ENCODE measurements at places on chromosomes 2 and 18.
A peak's percentile ranks its signal among the peaks of the same experiment; 100 is the strongest.

- no peak for DNase-seq
Observed at GRCh38 chr2:144288438-144288837, 231.5 kb downstream of the ZEB2 start.

GRCh38 chr2:97757062-97757461, 43.7 kb downstream of the ZAP70 start:
- no peak for DNase-seq

DNA sequence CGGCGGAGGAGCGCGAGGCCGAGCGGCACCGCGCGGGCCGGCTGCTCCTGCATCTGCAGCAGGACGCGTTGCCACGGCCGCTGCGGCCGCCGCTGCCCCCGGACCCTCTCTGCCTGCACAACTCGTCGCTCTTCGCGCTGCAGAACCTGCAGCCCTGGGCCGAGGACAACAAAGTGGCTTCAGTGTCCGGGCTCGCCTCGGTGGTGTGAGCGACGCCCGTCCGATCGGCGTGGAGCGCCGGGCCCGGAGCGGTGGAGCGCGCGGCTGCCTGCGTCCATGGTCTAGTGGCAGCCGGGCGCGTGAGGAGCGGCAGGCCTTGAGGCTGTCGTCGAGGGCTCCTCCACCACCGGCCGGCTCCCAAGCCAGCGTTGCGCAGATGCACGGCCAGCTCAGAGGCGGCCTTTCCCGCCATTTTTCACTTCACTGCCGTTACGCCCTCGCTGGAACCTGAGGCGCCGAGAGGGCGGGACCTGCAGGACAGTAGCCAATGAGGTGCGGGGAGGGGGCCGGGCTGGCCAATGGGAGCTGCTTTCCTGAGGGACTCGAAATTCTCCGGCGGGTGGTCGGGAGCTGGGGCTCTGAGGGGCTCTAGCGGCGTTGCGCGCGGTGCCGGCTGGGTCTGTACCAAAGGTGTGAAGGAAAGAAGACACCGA, 1.9 kb downstream of the TLX2 start:
- DNase-seq = peak; percentile 60

DNA sequence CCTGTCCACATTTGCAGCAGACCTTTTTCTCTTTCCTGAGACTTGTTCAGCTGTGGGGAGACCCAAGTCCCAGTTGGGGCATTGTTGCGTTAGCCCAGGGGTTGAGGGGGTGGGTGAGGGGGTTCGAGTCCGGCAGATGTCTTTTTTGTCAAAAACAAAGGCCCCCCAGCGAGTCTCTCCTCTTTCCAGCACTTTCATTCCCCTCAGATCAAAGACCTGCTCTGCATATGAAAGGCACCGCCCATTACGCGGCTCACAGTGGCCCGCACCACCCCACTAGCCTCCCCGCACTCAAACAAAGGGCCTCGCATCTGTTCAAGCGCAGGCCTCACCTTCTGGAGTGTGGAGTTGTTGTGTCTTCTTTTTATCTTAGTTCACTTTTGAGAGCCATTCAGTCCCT, 25.2 kb downstream of the TRABD2A start:
- no peak for DNase-seq

DNA sequence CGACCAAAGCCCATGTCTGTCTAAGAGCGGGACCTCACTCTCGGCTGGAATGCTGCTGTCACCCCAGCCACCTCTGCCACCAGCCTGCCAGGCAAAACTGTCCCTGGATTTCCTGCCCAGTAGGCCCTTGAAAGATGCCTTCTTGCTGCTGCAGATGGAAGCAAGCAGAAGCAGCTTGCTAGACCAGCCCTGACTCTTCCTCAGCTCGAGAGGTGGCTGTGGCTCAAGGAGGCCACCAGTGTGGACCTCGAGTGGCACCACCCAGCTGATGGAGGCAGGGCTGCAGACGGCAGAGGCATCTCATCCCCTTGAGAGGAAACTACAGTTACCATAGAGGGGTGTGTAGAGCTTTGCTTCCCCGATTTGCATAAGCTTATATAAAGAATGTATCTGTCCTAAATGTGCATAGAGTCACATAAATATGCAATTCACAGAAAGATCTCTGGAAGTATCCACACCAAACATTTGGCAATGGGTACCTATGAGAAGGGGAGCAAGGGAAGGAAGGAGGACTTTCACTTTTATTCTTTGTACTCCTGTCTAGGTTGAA, 20.6 kb downstream of the ADCY3 start:
- DNase-seq = no peak

- DNase-seq = no peak
Observed at GRCh38 chr2:199535445-199536177, 77.9 kb upstream of the SATB2 start.

- DNase-seq = no peak
Observed at GRCh38 chr2:121235542-121235941, 49.5 kb downstream of the TFCP2L1 start.

- no peak for DNase-seq
Observed at GRCh38 chr2:44623622-44624351, 262.0 kb downstream of the CAMKMT start.

- no peak for DNase-seq
Observed at GRCh38 chr18:77013811-77014521, 118.6 kb downstream of the MBP start.

DNA sequence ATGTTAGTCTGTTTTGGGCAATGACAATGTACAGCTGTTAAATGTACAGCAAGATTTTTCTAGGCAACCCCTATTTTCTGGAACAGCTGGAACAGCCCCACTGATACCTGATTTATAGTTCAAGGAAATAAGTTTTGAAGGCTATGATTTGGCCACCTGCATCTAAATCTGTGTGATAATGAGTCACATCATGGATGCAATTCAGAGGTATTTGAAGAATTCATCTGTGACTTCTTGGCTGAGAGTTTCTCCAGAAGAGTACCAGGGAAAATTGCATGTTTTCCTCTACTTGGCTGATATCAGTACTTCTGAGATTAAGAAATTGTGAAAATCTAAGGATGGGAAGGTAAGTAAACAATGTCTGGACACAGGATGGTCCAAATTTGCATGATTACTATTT, 40.7 kb upstream of the NT5C1B start:
- no peak for DNase-seq

DNA sequence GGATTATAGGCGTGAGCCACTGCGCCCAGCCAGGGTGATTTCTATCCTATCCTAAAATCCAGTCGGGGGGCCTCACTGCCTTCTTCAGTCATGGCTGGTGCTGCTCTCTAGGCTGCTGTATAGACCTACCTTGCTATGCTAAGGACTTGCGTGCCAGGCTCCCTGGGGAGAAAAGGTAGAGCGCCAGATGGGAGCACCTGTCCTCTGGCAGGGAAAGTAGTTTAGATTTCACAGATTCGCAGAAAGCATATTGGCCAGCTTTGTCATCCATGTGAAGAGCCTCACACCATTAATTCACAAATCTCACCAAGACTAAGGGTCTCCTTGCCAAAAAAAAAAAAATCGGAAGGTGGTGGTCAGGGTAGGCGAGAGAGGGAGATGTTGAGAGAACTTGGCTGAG, 217.6 kb downstream of the ATAD2B start:
- DNase-seq = no peak

DNA sequence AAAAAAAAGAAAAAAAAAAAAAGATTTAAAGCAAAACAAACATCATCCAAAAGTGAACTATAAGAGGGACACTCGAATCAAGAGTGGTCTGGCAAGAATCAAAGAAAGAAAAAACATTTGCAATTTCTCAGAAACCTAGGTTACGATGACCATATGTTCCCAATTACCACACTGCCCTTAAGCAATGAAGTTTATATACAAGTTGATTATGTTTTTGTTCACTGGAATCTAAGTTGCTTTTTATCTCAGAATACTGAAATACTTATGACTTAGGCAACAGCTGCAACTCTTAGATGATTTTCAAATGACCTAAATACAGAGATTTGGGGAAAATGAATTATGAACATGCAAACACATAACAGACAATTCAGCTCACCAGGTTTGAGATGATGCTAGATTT, 597.1 kb upstream of the CHAC2 start:
- DNase-seq = no peak

DNA sequence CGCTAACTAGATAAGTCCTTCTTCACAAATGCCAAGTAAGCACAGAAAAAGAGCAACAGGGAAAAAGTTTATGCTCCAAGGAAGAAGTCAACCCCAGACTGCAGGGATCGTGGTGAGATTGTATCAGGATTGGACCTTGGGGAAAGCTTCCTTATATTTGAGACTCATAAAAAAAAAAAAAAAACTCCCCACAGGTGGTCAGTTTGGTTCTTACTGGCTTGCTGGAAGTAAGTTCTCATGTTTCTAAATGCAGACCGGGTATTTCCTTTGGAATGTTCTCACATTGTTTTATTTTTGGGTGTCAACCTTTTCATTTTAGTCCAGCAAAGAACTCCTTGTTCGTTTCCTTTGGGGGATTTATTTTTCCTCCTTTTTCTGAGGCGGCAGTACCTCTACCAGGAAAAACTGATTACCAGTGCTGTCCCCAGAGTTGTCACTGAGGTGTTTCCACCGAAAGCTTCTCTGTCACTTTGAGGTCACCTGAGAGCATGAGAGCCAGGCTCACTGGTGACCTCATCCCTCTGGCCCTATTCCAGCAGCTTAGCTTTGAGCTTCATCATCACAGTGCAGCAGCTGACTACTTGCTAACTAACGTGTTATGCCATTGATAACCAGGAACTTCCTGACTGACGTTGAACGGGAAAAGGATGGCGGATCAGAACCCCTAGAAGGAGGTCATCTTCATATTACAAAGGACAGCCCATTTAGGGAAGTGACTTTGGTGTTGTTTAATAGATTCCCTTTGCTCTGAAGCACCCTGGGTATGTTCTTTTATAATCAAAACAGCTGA, 16.8 kb upstream of the ATP8B1 start:
- DNase-seq = no peak

GRCh38 chr2:195343942-195344530, 313.0 kb upstream of the SLC39A10 start:
- DNase-seq = no peak

DNA sequence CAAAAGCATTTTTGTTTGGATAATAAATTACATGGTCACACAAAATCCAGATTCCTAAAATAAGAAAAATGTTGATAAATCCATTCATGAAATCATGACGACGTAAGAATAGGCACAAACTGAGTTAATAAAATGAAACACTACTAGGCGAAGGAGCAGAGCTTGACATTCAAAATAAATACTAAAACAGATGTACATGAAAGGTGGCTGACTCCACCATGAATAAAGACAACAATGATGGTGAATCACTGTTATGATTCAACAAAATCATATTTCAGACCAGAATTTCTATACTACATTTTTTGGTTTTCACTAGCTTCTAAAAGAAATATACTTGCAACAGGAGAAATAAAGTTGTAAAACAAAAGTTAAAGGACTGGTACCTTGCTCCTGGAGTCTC, 122.0 kb upstream of the RNU4ATAC start:
- DNase-seq = no peak

DNA sequence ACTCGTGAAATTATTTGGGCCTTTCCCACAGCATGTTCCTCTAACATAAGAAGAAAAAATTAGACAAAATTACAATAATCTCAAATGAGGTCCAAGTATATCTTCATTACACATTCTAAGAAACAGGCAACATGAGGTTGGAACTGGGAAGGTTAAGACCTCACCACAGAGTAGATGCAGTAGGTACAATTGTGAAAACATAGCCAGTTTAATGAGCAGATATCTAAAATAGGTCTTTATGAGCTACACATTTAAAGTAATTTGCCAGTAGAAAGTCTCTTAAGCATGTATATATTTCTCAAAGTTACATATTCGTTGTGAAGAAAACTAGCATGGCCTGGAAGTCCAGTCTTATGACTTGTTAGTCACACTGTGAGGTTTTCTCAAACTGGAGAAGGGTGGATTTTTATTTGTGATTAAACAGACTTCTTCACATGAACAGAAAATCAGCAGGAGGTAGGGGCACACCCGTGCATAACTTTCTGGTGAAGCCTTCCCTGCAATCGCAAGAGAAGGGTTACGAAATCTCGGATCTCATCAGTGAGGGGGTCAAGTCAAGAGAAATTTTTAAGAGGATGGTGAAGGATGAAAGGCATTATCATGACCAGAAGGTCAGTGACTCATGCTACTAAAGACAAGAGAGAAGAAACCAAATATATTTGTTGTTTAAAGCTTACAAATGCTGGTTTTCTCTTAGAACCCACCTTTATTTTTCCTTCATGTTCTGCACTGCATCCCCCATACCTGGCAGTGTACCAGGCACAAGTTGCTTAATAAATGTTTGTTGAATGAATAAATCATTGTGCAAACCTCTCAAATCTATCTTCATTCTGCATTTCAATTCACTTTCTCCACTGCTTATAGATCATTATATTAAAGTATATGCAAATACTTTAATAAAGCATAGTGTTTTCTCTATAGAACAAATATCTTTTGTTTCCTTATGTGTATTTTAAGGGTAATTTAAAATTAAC, 5.1 kb upstream of the RAB27B start:
- no peak for DNase-seq

GRCh38 chr2:109087055-109087663, 41.8 kb upstream of the SH3RF3 start:
- DNase-seq = no peak

DNA sequence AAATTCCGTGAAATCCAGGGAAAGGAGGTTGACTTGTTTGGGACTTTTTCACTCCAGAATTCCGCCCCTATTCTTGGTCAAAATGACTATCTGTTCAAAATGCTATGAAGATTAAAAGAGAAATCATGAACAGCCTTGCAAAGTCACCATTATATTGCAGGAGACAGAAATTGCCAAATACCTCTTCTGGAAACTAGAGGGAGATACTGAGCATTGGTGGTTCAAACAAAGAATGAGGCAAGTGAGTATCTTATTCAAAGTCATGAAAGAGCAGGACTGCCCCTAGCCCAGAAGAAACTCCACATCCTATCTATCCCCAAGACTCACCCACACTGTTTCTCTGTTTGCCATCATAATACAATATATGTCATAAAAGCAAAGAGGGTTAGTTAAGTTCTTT, 862.3 kb upstream of the POU3F3 start:
- DNase-seq = no peak

DNA sequence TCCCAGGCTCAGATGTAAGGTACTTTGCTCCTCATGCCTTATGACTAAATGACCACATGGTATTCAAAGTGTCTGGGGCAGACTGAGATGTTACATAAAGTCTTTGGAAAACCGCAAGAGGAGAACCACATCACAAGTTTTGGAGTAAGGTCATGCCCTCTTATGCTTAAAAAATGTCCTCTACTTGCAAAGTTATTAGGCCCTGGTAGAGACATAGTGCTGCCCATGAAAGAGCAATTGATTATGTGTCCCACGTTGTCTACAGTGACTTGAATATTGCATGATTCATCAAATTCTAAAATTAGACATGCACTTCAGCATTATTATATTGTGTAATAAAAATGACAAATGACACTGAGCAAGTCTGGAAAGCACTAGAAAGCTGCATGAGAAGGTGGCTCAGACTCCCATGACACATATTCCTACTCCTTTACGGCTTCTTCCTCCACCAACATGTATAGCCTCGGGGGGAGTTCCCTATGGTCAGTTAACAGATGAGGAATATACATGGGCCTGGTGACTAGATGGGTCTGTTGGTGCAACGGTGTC, 602.6 kb upstream of the VRK2 start:
- DNase-seq = no peak

Data from activated gamma-delta T cell treated with anti-CD3 and anti-CD28 coated beads, Interleukin-2, amount 50 U/mL, for 16 hours (primary cell).